ENCODE measurements at places on chromosomes 16 and 17.

DNA sequence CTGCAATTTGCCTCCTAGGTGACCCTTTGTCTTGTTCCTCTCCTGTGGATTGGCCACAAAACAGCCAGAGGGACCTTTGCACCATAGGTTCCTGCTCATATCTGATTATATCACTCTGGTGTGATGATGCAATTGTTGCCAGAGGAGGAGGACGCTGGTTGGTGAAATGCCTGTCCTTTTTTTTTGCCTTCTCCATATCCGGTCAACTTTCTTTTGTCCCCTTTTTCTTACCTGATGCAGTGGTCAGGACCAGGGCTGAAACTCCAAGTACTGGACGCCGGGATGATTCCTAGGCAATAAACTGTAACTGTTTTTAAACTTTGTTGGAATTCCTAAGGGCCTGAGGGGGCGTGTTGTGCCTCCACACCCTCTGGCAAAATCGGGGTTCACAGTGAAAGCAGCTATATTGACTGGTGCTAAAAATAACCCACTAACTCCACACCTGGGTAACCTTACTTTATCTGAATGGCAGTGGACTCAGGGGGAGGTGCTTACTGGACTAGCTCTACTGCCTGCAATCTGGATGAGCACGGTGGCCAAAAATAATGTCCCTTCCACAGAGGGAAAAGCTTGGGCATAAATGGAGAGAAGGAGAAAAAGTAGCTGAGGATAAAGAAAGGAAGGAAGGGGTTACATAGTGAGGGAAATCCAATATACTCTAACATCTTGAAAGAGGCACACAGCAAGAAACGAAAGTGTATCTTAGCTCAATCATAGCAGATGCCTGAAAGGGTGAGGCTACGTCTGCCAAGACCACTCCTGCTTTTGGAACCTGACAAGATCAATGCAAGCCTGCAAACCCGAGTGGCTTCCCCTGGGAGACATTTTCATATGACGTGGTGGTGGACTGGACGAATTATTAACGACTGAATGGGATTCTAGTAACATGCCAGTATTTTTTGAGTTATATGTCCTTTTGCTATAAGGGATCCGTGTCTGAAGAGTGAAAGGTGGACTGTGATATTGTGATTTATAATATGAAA lies 28.4 kb upstream of the ZNF423 start:
- no peak for DNase-seq

- no peak for DNase-seq
Measured at GRCh38 chr17:77281904-77282367, 141.2 kb downstream of the SEC14L1 start.

DNA sequence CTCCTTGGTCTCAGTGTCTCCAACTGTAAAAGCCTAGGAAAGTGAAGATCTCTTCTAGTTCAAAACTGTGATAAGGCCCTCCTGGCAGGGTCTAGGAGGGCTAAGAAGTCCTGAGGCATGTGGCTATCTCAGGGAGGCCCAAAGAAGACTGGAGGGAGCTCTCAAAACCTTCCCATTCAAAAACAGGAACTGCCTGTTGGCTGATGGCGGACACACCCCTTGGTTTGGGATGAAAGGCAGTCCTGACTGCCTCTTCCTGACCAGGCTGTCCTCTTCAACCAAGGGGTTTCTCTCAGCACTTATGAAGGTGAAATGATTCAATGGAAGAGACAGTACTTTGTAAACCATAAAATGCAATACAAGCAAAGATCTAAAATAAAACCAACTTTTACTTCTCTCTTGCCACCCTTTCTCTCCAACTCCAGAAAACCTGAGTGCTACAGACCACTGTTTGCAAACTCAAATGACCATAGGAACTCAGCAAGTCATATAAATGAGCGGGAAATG lies 4.7 kb downstream of the ZNF764 start:
- DNase-seq: no peak

- no peak for DNase-seq
Measured at GRCh38 chr17:40307001-40307730, 1.8 kb upstream of the RARA start.

All from KG1 (cell line).